Activated naive CD4-positive, alpha-beta T cell treated with anti-CD3 and anti-CD28 coated beads for 36 hours (primary cell): ENCODE measurements at places on chromosomes 3 and 15. TPM values are rescaled to one million over a fixed set of nuclear protein-coding genes. Genes with fewer than 3 reads are reported as not detected.

Gene CPLX3
- total RNA-seq = not detected

Gene GABRR3
- not detected for total RNA-seq

Gene NISCH
- total RNA-seq = 50.4 TPM

Gene RAD51
- 68.8 TPM for total RNA-seq

DNA sequence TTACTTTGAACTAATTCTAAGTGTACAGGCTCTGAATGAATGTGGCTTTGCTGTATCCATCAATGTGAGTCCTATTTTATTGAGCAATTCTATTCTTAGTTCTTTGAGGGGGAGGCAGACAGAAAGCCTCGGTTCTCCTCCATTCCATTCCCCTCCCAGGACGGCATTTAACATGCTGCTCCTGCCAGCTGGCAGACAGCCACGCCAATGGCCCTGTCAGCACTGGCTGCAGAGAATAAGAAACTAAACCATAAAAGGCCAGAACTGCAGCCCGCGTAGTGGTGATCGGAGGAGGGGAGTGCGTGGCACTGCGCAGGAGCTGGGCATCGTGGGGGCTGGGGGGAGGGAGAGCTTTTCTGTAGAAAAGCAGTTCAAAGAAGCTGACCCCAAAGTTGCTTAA, 76.0 kb upstream of the HACD2 start:
- DNase-seq = no peak

DNA sequence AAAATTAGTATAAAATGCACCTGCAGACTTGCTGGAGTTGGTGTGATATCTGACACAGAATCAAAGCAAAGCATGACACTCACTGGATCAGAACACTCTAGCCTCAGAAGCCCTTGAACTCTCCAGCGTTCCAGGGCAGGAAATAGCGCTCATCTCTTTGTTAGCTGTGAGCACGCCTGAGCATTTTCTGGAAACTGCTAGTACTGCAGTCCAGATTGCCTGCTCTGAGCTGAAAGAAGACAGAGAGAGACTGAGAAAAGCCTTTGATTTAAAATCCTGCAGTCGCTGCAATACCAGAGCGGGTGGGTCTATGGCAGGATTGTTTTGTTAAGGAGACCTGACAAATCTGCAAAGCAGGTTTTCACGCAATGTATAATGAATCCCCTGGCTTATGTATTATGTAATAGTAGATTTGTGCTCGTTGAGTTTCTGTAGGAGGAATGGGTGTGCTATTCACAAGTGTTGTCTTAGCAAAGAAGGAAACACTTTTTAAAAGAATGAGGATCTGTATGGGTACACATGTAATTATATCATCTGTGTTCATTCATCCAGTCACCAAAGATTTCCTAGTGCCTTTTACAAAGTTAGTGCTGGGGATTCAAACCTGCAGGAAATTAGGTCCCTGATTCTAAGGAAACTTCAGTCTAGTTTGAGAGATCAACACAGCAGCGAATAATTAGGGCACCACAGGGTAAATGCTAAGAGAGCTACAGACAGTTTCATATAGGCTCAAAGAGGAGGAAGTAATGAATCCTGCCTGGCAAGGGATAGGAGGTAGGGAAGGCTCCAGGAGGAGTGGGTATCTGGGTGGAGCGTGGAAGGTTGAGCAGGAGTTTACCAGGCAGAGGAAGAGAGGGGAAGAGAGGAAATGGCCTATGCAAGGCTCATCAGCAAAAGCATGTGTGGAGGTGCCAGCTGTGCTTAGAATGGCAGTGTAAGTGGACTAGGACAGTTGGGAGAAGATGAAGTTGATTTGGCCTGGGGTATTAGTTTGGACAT, 26.1 kb upstream of the MGLL start:
- DNase-seq = no peak

DNA sequence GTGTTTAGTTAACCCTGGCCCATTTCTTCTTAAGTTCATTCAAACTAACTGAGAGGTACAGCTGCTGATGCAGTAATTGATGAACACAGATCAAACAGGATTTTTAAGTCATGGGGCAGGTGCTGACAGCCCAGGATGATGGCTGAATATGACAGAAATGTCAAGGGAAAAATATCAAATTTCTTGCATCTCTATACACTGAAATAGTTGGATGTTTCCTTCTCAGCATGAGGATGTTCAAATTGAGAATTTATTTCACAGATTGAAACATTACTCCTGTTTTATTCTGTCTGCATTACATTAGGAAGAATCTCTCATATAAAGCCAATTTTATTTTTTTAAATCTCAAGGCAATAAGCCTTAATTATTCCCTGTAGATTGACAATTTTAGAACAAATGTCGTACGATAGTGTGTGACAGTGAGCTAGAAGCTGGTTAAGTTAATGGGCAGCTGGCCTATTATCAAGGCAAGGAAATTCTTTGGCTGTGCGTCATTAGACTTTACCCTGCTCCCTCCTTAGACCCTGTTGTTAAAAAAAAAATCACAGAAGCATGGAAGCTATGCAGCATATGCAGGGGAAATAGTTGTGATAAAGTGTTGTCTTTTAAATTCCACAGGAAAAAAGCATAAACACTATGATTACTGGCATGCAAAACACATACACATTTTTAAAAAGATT, 183.8 kb upstream of the KCNMB2 start:
- DNase-seq = no peak

DNA sequence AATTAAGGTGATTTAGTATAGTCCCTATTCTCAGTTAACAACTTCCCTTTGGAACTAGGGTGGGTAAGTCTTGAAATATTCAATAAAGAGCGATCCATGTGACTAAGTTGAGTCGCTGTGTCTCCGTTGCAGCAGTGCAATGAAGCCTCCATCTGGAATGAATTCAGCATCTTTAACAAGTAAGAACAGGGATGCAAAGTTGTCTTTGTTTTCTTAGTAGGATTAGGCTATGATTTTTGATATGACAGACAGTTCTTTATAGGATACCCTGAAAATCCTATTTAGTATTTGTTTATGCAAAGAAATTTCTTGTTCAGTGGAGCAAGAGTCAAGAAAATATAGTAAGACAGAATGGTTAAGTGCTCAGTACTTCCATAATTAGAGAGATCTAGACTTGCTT, 52.7 kb downstream of the RBMS3 start:
- DNase-seq = no peak

DNA sequence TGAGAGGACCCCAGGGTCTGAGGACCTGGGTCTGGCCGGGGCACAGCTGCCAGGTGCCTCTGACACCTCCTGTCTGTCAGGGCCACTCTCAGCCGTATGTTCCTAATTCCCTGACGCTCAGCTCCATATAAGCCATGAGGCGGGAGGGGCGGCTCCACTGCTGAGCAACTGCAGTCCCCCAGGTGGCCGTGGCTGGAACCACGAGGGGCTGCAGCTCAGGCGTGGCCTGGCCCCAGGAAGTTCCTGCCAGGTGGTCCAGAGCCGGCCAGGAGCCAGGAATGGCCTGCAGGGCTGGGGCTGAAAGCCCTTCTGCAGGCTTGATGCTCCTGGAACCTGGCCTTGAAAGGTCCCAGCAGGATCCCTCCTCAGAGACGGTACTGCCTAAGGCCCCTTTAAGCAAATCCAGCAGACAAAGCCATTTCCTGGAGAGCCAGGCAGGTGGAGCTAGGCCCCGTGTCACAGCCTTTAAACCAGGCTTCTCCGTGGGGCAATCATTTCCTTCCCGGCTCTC, 118.0 kb downstream of the CHSY1 start:
- no peak for DNase-seq

GRCh38 chr3:172043233-172043632, 3.9 kb downstream of the FNDC3B start:
- no peak for DNase-seq

DNA sequence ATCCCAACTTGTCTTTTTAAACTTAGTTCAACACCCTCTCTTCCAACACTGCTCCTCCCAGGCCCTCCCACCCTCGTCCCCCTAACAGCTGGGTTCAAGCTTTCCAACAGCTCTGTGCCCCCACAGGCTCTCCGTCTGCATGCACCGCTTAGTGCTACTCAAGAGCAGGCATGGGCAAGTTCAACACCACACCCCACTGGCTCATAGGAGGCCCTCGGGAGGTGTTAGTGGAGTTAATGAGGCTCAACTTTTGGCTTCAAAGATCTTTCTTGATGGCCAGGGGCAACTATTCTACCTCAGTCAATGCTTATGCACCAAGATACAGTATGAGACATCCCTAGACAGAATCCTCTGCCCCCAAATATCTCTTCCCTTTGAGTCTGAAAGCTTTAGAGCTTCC, 114.4 kb downstream of the ANP32A start:
- no peak for DNase-seq

DNA sequence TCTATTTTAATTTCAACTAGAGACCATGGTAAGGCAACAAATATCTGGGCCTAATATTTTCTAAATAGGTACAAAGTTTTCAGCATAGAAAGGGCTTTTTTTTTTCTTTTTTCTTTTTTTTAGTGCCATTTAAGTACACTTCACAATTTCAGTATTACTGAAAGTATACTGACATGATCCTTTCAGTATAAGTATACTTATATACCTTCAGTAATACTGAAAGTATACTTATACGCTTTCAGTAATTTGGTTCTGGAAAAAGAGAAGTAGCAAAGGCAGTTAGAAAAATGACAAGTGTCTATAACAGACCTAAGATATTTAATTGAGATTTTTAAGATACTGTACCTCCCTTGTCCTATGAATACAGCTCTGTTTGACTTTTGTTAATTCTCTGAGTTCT, 339.2 kb downstream of the EPHA3 start:
- no peak for DNase-seq

GRCh38 chr3:123953735-123954134, 7.3 kb downstream of the CCDC14 start:
- DNase-seq = no peak

Gene FAM174B
- total RNA-seq = 5.5 TPM

DNA sequence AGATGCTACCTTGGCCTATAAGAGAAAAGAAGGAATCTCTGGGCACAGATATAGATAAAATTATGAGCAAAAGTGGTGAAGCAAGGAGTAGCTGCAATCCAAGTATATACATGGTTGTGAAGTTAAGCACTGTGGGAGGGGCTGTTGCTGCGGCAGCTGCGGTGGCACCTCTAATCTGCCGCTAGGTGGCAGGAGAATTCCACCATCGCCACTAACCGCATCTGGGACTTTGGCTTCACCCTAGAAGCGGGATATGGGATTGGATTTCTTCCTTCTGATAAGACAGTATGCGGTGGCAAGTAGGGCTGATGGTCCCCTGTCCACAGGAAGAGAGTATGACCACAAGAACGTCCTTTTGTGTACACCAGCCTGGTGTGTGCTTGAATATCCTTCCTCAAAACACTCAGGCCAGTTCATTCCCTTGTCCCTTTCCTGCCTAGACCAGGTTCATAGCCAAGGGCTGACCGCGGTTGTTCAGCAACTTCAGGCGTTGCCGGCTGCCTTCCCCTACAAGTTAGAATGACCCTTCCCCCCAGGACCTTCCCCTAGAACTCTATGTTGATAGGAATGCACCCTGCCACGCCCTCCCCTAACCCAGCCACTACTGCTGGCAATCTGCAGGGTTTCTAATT, 5.1 kb downstream of the MAGEL2 start:
- peak; percentile 66 for DNase-seq

DNA sequence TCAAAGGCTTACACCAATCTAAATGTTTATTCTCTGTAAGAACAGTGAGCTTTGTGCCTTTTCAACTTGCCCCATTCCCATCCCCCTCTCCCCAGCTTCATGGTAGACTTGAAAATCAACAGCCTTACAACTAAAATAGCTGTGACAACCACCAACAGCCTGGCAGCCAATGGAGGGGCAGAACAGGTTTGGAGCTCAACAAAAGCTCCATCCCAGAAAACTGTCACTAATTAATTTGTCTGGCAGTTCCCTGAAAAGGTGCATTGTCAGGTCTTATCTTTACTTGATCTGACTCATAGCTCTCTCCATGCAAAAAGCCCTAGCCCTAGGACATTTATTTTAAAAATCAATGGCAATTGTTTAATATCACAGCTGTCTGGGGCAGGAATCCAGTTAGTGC, 22.6 kb downstream of the MTHFS start:
- no peak for DNase-seq

- DNase-seq = peak; percentile 72
Observed at GRCh38 chr15:43903864-43904290, 77.1 kb downstream of the WDR76 start.

DNA sequence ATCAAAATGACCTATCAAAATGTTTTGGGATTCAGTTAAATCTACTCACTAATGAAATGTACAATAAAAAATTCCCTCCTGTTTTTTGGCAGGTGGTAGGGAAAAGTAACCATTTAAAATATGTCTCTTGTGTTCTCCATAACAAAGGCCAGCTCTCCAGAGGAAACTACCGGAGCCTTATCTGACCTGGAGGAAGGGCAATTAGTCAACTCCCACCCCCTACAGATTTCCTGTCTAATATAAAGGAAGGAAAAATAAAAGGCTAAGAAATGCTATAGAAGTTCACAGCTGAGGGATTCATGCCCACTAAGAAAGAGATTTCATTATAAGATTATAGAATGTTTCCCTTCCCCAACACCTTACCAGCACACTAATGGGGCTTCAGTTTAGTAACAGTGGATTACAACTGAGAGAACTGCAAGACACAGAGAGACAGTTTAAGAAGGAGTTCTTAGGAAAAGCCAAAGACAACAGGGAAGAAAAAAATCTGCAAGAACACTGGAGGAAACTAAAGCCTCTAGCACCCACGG, 376.5 kb upstream of the KCNMB2 start:
- no peak for DNase-seq

DNA sequence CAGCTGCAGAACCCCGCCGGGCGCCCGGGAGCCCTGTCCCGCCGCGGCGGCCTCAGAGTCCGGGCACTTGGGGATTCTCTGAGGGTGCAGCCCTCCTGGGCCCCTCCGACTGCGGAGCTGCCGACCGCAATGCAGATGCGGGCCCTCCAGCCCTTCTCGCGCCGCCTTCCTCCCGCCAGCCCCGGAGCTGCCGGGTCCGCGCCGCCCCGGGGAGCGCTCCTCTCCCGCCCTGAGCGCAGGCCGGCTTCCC, 320 bp upstream of the ACAN start:
- DNase-seq = no peak

DNA sequence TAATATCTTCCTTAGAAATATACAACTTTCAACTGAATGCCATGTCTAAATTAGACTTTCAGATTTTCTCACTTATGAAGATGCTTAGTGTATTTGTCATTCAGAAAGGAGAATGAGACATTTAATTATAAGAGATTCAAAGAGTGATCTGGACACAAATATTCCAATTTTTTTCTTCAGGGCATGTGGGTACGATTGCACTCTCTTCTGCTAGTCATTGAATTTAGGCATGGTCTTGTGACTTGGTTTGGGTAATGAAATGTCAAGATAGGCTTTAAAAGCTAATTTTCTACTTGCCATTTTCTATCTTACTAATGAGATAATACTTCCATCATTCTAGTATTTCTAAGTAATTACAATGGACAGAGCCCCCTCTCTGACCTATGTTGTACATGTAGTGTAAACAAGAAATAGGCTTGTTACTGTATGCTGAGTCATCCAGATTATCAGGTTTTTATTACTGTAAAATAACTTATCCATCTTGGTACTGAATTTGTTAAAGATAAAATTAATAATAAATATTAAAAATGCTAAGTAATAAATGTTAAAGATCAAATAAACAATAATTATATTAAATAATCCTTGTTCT, 770.8 kb upstream of the BCHE start:
- no peak for DNase-seq

GRCh38 chr3:194167480-194168282, 31.7 kb downstream of the HES1 start:
- DNase-seq = no peak

GRCh38 chr3:107416138-107416537, 38.9 kb downstream of the CCDC54 start:
- DNase-seq = no peak
